ENCODE measurements at places on chromosomes 7 and 10.

DNA sequence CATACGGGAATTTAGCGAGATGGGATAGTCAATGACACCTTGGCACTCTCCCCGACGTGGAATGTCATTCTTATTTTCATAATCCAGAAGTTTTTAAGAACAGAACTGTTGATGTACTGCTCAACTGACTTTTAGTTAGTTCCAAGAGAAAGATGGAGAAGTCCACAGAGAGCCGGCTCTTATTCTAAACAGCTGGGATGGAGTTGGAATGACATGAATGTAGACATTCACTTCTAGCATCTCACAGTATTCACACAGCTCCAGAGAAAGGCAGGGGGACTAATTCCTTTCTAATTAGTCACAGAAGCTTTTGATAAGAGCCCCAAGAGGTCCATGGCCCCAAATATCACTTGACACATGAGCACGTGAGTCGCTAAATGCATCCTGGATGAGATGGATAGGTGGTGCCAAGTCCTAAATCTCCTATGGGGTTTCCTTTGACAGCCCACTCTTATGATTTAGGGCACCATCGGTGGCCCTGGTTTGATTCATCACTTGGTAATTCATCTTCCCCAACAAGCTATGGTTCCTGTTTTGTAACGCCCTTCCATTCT lies 420.3 kb upstream of the AUTS2 start:
- no peak for DNase-seq

DNA sequence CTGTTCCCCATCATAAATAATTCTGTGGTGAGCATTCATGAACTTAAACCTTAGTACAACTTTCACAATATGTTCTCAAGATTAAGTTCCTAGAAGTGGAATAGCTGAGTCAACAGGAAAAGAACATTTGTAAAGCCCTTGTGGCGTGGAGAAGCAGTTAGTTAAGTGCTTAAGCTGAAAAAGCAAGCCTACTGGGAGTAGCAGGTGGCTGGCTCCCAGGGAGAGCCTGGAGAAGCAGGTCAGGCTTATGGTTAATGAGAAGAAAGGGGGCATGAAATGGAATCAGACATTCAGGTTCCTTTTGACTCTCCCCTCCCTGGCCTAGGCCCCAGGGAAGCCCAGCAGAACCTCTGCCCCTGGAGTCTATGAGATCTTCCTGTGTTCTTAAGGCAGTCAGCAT lies 35.3 kb downstream of the VSTM4 start:
- DNase-seq: no peak

DNA sequence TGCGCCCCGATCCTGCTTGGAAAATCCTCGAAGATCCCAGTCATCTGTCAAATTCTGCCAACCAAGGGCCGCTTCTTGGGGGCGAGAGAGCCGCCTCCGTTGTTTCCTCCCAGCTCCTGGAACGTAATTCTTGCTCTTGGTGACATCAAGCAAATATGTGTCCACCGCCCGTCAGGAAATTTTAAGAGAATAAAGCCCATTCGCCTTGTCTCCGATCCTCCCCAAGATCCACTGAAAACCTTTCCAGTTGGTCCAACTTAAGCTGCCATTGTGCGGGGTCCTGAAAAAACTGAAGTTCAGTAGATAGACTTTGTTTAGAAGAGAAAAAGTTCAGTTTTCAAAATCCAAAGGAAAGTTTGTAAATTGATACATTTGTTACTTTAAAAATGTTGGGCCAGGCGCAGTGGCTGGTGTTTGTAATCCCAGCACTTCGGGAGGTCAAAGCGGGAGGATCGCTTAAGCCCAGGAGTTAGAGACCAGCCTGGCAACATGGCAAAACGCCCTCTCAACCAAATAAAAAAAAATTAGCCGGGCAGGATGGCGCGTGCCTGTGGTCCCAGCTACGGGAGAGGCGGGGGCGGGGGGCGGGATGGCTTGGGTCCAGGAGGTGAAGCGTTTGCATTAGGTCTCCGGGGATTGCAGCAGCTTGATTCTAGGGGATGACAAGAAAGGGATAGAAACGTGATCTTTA lies 1.0 kb upstream of the ZNF800 start:
- DNase-seq: no peak

- no peak for DNase-seq
These were observed 5.0 kb upstream of the NDUFB2 start for GRCh38 chr7:140691376-140692045.

GRCh38 chr10:22560913-22561239 lies 153.5 kb downstream of the PIP4K2A start:
- no peak for DNase-seq

DNA sequence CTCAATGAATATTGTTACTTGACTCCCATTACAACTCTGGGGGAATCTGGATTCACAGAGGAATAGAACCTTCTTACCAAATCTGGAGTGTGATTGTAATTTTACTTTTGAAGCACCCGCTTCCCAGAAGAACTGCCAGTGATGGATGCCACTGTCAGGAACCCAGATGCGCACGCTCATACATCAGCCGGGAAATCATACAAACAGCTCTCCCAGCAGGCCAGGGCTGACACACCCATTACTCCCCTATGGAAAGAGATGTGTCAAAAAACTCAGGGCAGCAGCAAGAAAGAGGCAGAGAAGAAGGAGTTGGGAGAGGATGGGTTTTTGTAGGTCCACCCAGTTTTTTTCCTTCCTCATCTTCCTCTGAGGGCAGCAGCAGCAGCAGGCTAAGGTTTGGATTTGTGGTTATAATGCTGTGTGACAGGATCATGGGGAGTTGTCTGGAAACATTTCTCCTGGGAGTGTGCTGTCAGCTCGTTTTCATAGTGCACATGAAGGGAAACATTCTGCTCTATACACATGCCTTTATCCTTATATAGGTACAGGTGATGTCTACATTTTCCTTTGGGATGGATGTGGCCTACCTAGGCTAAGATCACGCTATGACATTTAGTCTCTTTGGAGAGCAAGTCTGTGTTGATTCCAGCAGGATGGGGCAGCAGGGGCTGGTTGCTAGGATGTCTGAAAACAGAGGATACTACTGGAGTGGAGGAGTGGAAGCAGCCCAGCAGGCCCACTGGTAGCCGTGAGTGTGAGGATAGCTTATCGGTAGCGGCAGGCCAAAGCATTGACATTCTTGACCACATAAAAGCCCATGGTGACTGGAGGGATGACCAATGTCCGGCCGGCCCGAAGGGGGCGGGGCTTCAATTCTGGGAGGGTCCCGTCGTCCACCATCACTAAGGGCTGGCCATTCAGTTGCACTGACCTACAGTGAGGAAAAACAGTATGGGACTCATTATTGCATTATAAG lies 12.4 kb upstream of the HPS1 start:
- no peak for DNase-seq

DNA sequence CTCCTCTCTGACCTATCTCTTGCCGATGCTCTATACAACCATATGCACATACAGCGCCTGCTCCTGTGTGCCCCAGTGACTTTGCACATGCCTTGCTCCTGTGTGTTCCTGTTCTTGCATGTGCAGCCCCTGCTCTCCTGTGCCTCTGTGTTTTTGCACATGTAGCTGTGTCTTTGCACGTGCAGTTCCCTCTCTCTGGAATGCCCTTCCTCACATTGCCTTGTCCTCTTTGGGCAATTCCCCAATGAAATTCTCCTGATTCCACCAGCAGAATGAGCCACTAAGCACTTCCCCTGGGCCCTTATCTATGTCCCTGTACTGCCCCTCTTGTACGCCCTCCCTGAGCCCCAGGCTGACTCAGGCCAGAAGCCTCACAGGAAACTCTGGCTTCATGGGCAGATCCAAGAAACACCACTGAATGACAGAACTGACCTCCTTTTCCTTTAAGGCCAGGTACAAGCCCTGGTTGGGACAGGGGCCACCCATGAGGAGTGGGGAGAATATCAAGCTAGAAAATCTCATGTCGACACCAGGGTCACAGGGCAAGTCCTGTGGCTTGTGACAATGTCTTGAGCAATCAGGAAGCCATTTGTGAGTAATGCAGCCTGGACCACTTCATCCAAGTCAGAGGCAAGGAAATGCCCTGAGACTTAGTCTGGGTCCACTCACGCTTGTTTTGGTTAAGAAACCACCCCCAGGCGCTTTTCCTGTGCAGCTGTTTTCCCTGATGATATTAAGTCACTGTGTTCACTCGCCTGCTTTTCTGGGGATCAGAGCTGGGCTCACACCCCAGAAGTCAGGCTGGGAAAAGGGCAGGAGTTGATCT lies 1.9 kb upstream of the ARHGAP22 start:
- DNase-seq: peak; percentile 98

DNA sequence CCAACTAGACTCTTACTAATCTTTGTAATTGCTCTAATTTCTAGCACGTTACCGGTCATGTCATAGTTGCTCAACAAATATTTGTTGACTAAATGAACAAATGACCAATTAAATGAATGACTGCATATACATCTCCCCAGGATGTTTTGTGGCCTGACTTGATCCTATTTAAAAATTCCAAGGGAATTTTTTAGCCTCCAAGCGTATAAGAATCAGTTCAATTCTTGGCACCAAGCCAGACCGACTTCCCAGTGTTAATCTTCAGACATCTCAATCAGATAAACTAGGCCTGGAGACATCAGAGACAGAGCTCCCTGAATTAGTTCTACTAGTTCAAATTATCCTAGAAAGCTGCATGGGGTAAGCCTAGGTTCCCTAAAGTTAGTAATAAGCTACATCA lies 96.0 kb downstream of the GSAP start:
- no peak for DNase-seq

Measured in CD14-positive monocyte (primary cell).